Activated CD4-positive, alpha-beta T cell treated with anti-CD3 and anti-CD28 coated beads, Interleukin-2, amount 50 U/mL, for 48 hours (primary cell): ENCODE measurements at places on chromosomes 2 and 18.

DNA sequence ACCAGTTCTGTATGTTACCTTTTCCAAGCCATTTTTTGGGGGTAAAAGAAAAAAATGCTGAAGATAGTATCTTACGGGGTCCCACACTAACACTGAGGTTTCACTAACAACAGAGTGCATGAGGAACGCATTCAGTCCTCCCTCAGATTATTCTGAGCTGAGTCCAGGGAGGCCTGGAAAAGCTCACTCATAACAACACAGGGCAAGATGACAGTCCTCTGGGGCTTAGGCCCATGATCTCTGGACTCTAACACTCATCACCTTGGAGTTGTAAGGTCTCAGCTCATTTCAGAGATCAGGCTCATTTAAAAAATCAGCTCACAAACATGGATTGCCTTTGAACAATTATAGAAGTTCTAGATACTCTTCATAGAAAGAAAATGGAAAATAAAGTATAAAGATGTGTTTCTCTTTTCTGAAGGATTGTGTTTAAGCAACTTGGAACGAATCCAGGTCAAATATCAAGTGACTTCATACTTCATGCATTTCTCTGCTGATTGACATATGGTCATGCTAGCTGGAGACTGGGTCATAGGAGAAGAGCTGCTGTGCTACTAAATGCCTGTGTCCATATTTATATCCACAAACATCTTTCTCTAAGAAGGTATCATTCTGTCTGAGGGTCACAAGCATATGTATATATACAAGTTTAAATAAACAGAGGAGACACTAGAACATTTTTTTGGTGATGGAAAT, 265.8 kb downstream of the ALK start:
- no peak for DNase-seq

GRCh38 chr2:120419073-120419472, 73.1 kb downstream of the INHBB start:
- DNase-seq = no peak

DNA sequence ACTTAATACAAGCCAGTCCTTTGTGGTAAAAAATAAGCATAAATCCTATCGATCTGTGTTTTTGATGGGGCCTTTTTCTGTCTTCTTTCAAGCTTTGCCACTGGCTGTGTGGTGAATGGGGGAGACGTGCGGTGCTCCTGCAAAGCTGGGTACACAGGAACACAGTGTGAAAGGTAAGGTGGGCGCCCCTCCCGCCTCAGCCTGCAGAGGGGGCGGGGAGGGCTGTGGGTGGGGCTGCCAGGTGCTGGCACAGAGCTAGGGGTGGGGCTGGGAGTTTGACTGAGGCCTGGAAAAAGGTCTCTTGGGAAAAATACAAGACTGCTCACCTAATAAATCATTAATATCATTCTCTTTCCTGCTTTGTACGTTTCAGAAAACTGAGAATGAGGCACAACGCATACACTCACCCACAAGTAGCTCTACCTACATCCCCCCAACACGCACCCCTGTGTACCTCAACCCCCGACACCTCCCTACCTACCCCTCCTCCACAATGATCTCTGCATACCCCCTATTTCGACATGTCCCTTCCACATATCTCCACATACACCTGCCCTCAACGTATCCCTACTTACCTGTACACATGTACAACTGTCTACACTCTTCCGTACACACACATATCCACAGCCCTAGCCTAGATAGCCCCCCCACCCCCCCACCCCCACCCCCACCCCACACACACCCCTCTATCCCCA, 129.7 kb upstream of the TTC39C start:
- DNase-seq = no peak

DNA sequence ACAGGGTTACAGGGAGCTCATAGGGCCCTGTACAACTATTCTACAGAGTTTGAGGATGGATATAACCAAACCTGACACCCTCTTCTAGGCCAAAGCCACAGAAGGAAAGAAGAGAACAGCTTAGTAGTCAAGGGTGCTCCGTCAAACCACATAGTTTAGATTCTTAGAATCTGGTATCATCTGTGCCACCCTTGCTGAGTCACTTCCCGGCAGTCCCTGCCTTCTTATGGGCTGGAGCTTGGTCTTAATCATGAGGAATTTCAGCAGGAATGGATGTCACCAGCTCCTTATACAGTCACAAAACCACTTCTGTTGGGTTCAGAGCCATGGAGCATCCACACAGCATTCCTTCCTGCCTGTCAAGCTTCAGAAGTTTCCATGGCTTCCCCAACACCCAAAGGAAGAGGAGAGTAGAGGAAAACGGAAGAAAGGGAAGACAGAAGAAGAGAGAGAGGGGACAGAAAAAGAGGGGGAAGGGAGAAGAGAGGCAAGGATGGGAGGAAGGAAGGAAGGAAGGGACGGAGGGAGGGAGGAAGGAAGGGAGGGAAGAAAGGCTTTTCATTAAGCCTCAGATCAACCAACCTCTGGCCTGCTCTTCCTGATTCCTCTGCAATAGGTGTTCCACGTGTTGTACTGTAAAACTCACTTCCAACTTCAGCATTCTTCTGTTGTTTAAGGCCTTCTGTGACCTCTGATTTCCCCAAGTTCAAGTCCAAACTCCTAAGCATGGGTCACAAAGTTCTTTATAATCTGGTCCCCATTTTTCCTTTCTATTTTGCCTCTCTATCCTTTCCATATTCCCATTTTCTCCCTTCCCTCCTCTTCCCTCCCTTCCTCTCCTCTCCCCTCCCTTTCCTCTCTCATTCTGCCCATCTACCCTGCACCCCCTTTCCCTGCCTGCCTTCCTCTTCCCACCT, 246.1 kb upstream of the TNP1 start:
- no peak for DNase-seq
